ENCODE measurements at places on chromosomes 5 and 9.

GRCh38 chr9:109320742-109321448 is at the start of gene EPB41L4B:
Gene EPB41L4B, minus strand, starts transcription at chr9:109321059. Its CDS starts 613 bp downstream, at chr9:109320446.
- DNase-seq = peak; percentile 67

- no peak for DNase-seq
Observed at GRCh38 chr5:140828362-140828737, 590 bp downstream of the PCDHA6 start.

DNA sequence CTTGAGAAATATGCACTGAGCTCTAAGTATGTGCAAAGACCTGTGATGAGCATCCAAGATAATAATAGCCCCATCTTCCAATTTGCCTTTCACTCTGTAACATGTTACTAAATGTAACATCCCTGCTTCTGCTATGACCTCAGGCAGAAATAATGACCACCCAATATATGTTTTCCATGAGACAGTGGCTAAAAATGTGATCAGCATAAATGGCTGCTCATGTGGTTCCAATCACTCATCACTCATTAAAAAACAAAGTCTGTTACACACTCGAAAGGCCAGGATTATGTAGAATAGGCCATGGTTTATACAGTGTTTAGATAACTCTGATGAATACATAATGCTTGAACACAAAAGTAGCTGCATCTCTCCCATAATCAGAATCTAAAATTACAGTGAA is 71.4 kb upstream of the MOCS2 start:
- DNase-seq = peak; percentile 65

GRCh38 chr9:134403682-134404301 is 77.5 kb downstream of the RXRA start:
- DNase-seq = peak; percentile 92

- DNase-seq = no peak
Observed at GRCh38 chr5:117118499-117118898, 543.9 kb upstream of the SEMA6A start.

GRCh38 chr5:149546974-149547373 is 4.3 kb downstream of the CSNK1A1 start:
- no peak for DNase-seq

DNA sequence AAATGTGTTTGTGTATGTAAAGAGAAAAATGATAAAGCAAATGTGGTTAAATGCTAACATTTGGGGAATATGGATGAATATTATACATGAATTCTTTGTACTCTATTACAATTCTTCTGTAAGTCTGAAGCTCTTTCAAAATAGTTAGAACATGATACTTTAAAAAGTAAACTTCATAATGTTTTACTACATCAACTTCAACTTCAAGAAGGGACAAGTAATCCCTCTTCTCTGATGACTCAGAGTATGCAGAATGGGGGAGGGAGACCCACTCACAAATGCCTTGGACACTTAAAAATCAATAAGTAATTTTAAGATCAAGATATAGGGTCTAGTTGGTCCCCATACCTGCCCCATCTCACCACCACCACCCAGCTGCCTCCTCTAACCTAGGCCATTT is 162.4 kb downstream of the ESM1 start:
- no peak for DNase-seq

GRCh38 chr5:43315682-43316081 is 2.5 kb upstream of the HMGCS1 start:
- DNase-seq = no peak

DNA sequence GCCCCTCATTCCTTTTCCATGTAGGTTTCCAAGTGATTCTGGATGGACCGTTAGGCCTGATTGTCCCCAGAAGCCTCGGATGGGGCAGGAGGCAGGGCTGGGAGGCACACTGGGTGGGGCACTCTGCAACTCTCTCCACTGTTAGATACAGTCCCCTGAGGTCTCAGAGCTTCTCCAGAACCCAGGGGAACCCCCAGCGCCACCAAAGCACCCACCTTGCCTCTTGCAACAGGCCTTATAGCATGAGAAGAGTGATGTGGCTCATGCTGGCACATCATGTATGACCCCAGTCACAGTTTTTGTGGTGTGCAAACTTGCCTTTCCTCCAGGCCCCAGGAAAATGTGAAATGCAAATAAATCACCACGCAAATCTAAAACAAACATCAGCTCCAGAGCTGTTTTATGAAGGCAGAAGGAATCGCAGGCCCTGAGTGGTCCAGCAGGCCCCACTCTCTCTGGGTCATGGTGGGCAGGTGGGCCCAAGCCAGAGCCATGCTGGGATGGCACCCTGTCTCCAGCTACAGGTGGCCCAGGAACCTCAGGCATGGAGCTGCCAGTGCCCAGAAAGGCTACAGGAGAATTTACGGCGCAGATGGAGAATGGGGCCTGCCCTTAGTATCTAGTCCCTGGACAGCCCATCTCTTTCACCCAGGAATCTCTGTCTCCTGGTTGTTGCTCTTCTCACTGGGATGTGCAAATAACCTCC is 36.3 kb upstream of the CDKN2AIPNL start:
- DNase-seq = no peak

DNA sequence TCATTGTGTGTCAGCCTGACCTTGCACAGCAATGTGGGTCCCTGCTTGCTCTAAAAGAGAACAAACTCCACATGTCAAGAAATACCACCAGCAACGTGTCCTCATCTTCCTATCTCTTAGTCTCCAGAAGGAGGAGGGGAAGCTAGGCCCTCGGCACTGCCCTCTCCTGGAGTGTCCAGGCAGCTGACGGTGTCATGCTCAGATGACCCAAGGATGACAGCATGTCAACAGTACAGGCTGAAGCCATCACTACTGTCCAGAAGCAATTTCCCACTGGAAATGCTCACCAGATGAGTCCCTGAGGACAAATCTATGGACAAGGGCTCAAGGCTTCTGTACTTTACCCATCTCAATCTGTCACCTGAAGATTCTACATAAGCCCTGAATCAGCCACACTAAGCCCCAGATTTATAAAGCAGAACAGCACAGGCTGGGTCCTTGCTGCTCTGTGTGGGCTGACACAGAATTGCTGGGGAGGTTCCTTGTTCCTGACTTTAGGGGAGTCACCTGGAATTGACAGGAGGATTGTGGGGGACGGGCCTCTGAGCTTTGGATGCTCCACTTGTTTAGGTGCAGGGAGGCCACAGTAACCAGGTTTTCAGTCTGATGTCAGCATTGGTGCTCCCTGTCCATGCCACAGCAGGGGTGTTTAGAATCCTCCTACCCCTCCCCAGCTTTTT is 210.2 kb downstream of the DAB2IP start:
- no peak for DNase-seq

GRCh38 chr9:13100914-13101572 is 178.4 kb downstream of the MPDZ start:
- no peak for DNase-seq

DNA sequence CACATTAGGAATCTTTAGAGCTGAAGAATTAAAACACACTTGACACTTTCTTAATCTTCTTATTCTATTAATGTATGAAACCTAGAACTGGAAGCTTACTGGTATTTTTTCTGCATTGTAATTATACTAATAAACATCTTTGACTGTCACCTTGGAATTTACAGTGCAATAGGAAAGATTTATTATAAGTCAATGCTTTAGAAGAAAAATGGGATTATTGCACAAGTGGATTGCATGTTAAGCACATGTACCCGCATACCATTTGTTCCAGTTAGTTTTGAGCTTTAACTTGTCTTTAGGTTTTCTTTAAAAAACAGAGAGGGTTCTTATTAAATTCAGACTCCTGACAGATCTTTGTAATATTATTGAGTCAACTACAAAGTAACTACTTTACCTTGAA is 278.5 kb downstream of the CCDC171 start:
- DNase-seq = peak; percentile 45

- DNase-seq = no peak
Observed at GRCh38 chr9:130868230-130868629, 28.4 kb downstream of the QRFP start.

- no peak for DNase-seq
Observed at GRCh38 chr5:88719434-88719833, 163.6 kb downstream of the MEF2C start.

DNA sequence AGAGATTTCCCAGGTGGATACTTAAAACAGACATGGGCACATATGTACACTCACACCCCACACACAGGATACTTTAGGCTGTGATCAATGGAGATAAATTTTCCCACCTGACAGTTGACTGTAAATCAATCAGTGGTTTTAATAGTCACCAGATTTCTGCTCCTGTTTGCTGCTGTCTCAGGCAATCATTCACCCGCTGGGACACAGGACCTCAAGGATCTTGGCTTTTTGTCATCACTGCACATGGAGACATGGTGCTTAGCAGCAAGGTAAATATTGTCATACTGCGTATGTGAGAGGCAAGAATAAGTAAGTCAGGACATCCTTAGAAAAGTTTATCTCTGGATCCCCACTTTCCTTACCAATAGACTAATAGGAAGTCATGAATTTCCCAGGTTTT is 60.8 kb upstream of the KLF9 start:
- peak; percentile 19 for DNase-seq

DNA sequence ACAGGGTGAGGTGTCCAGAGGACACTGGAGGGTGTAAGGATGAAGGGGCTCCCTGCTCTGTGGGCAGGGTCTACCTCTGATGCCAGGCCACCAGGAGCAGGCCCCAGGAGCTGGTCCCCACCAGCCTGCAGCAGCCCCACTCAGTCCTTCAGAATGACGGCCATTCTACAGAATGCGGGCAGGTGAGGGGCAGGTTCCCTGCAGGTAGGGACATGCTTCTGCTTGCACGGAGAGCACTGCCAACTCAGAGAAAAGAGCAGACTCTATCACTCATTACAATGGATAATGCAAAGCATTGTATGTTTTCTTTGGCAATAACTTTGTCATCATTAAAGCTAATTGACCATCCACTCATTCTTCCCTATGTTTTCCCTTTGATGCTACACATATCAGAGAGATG is 39.0 kb downstream of the DDX31 start:
- no peak for DNase-seq

- no peak for DNase-seq
Observed at GRCh38 chr5:67639313-67639712, 442.7 kb upstream of the CD180 start.

GRCh38 chr9:101528015-101528414 is 5.6 kb upstream of the RNF20 start:
- DNase-seq = no peak

GRCh38 chr5:120415985-120416384 is 48.1 kb upstream of the PRR16 start:
- peak; percentile 17 for DNase-seq

GRCh38 chr9:80509358-80509757 is 937.6 kb downstream of the TLE4 start:
- DNase-seq = no peak

- no peak for DNase-seq
Observed at GRCh38 chr9:124598048-124598447, 90.8 kb upstream of the NR5A1 start.

DNA sequence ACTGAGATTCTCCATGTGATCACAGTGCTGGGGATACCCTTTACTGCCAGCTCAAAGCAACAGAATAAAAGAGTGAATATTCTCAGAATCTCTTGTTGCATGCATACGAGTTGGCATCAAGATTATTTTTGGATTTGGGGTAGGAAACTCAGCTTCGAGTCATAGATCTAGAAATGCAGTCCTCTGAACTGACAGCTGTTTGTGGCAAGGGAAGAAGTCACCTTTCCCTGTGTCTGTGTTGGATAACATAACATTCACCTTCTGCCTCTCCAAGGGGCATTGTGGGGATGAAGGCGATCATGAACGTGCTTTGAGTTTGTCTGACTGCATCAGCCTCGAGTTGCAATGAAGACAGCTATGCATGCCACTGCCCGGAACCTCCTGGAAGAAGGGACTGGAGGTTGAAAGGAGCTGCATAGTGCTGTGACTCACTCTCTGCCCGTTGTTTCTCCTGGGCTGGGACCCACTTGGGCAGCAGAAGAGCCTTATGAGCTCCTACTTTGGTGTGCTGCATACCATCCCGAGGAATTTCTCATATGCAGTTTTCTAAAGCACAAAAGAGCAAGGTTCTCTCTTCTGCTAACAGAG is 231.7 kb downstream of the ARHGAP26 start:
- DNase-seq = peak; percentile 68

- DNase-seq = no peak
Observed at GRCh38 chr9:81417299-81417675, 272.1 kb downstream of the TLE1 start.

DNA sequence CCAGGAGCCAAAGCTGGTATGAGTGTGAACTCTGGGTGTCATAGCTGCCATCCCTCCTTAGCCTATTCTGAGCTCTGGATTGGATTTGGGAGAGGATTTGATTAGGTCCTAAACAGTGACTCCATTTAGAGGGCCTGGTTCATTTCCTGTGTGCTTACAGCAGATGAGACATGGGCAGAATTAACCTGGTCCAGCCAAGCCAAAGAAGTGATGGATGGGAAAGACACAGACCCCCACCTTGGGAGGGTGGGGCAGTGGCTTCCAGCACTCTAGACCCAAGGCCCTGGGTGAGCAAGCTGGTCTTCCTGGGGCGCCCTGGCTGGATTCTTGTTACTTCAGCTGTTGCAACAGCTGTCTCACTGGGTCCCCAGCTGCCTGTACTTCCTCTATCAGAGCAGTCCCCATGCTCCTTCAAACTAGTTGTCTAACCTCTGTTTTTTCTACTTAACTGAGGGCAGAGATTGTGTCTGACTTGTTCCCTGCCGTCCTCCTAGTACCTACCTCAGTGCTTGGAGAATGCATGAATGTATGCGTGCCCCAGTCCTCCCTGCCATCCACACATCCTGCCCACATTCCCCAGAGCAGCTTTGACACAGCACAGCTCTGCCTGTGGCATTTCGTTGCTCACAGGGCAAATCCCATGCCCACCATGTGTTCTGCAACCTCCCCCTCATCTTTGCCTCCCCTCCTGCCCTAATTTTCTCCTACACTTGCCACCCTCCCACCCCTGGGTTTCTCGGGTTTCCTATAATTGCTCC is 115.9 kb downstream of the RGS3 start:
- DNase-seq = no peak

GRCh38 chr5:74640954-74641734 is 616 bp upstream of the ENC1 start:
- peak; percentile 77 for DNase-seq

DNA sequence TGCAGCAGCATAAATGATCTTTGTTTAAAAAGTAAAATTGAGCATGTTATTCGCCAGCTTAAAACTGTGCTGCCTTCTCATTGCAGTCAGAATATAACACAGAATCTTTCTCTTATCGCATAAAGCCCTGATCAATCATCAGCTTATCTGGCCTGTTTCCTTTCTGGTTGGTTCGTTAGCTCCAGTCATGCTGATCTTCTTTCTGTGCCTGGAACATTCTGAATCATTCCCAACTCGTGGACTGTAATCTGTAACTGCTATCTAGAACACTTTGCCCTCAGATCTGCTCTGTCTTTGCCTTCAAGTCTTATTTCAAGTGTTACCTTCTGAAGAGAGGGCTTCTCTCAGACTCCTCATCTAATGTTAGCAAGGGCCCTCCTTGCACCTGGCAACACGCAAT is 11.9 kb upstream of the FER start:
- DNase-seq = no peak

Data from fibroblast of skin of abdomen (primary cell).